Stimulated activated CD4-positive, alpha-beta T cell treated with anti-CD3 and anti-CD28 coated beads, Interleukin-15, amount 100 ng/mL, for 48 hours (primary cell): ENCODE measurements at places on chromosomes 4 and X.

- peak; percentile 54 for DNase-seq
Observed at GRCh38 chr4:6674500-6675149, 19.1 kb upstream of the S100P start.

DNA sequence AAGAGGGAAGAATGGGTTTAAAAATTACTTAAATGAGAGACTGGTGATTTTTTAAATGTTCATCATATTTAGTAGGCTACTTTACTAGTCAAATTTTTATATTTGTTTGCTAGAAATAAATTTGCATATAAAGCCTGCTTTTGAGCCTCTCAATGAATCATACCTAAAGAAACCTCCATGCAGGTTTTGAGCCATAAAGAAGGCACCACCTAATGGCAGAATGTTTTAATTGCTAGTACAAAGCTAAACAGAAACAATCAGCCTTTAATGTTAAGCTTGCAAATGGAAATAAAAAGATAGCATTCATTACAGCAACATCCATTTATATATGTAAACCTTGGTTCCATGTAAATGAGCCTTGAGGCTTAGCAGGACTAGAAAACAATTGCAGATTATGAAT lies 989.7 kb downstream of the CCSER1 start:
- DNase-seq = no peak

DNA sequence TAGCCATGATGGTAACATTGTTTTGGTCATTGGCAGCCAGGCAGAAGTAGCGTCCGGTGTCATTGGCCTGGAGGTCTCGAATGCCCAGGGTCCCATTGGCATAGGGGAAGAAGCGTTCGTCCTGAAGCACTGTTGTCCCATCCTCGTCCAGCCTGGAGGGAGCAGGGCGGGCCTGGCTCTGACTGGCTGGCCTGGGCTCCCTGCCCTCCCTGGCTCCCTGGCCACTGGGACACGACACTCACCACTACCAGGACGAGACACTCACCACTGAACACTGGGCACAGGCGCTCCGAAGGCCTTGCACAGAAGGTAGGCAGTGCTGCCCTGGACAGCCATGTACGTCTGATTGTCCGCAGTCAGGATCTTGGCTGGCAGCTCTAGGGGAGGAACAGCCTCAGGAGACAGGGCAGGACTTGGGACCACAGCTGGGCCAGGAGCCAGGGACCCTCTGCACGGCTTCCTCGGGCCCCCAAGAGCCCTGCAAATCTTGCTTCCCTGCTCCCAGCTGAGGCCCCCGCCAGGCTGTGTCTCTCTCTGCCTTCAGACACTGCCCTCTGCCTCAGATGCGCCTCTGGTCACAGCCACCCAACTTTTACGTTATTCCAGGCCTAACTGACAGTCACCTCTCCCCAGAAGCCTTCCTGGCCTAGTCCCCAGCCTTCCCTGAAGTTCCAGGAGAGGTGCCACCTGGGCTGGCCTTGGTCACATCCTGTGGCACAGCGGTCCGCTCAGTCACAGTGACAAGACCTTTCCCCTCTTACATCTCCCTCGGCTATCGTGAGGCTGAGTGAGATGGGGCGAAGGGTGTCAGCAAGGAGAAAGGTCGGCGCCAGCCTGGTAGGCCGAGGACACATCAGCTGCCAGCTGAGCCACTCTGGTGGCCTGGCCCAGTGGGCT lies 17.1 kb downstream of the L1CAM start:
- no peak for DNase-seq

DNA sequence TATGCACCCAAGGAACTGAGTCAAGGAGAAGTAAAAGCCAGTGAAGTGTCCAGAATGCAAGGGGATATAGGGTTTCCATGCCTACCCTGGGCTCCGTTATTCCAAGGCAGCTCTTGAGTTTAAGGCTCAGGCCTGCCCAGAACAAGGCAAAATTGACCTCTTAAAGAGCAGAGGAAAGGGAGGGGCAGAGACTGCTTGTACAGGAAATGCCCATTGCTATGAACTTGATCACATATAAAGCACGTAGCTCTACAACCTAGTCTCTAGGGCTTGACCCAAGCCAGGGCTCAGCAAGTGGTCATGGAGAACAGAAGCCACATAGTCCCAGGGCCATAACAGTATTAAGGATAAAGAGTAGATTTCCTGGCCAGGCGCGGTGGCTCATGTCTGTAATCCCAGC lies 58.2 kb upstream of the MSN start:
- no peak for DNase-seq

GRCh38 chr4:15425520-15425919 lies 2.3 kb upstream of the C1QTNF7 start:
- DNase-seq = no peak

DNA sequence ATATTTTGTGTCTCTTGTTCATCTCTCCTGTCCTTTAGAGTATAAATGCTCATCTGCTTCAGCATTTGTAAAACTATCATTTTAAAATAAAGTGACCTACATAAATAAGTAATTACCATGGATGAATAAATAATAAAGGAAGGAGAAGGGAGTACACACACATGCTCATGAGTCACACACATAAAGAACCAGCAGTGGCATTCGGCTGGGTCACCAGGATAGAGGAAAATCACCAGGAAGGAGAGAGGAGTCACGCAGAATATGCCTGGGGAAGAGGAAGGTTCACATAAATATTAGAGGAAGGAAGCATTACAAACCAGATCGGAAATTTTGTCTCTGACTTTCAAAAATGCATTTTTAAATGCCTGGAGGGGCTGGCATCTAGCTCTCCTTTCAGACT lies 38.5 kb upstream of the MED14 start:
- DNase-seq = no peak

DNA sequence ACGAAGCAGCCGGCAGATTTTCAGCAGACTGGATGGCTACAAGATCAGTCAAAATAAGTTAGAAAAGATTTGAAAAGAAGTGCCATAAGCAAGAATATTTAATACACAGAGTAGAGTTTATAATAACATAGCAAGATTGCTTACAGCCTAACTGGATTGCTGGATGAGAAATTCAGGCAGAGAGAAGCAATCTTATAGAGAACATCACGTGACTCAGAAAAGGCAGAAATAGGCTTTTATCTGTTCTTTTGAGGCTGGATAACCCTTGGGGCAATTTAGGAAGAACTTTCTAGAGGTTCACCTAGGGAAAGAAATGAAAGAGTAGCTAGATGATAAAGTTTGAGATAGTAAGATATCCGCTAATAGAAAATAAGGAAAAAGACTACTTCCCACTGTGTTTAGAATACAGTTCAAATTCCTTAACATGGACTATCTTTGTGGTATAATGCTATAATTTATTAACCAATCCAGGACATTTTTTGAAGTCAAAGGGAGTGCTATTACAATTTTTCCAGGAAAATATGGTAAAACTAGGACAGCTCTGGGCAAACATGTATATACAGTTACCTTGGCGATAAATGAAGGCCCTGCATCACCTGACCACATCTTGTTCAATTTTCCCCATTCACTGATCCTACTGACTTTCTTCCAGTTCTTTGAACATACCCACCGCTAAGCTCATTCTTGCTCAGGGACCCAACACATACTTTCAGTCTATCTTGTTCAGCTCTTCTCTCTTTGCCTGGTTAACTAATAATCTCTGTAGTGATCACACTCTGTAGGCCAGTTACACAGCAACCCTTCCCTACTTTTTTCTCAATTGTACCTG lies 12.7 kb upstream of the SPCS3 start:
- DNase-seq = no peak
